CD4-positive, CD25-positive, alpha-beta regulatory T cell (primary cell): ENCODE measurements at places on chromosomes 6 and 20. TPM values are rescaled to one million over a fixed set of nuclear protein-coding genes. Genes with fewer than 3 reads are reported as not detected.

- H3K4me3 ChIP-seq: no peak overlapping the region
- H3K27ac ChIP-seq: no peak overlapping the region
- no peaks in the 10 kb centered on the region for H3K27me3 ChIP-seq
Measured at GRCh38 chr20:23823111-23823510, 3.4 kb downstream of the CST2 start.

- H3K27ac ChIP-seq: no peak overlapping the region
- peaks cover 11% of the 10 kb centered on the region for H3K27me3 ChIP-seq
- H3K4me1 ChIP-seq: peaks cover 10% of the 10 kb centered on the region
Measured at GRCh38 chr6:154993026-154993425, 2.1 kb upstream of the TIAM2 start.

- no peak overlapping the region for H3K27ac ChIP-seq
- no peaks in the 10 kb centered on the region for H3K27me3 ChIP-seq
- no peaks in the 10 kb centered on the region for H3K36me3 ChIP-seq
- H3K4me1 ChIP-seq: no peaks in the 10 kb centered on the region
- H3K4me3 ChIP-seq: no peak overlapping the region
Measured at GRCh38 chr6:134447883-134448387, 130.0 kb upstream of the SGK1 start.

GRCh38 chr6:55174211-55175026, at the start of gene HCRTR2:
Gene HCRTR2, plus strand, starts transcription at chr6:55174515. Its CDS starts 73 bp downstream, at chr6:55174588.
- H3K27ac ChIP-seq: no peak within 1 kb of the TSS
- no peak for DNase-seq
- no peaks in the 10 kb centered on the region for H3K4me1 ChIP-seq
- H3K27me3 ChIP-seq: no peaks in the 10 kb centered on the region
- H3K4me3 ChIP-seq: no peak within 1 kb of the TSS

The SOX18 gene
- total RNA-seq: not detected

The PDYN gene
- not detected for total RNA-seq

The PAX1 gene
- not detected for total RNA-seq
